ENCODE measurements at places on chromosomes 13 and 19. TPM values are rescaled to one million over a fixed set of nuclear protein-coding genes. Genes with fewer than 3 reads are reported as not detected.

DNA sequence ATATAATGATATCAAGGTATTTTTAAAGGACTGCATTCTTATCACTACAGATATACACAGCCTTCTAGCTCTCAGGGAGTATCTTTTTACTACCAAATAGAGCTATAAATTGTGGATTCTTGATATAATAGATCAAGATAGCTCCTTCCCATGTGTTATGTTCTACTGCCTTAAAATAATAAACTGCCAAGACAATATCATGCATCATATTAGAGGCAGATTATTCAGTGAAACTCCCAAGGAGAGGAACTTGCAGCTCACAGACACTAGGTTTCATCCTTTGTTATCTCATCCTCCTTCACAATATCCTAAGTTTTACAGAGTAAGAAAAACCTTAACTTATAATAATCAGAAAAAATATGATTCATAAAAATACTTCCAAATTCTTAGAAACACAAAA is 802.8 kb downstream of the DIAPH3 start:
- DNase-seq: no peak

- no peak for DNase-seq
Measured at GRCh38 chr13:113931841-113932459, 41.9 kb downstream of the C13orf46 start.

DNA sequence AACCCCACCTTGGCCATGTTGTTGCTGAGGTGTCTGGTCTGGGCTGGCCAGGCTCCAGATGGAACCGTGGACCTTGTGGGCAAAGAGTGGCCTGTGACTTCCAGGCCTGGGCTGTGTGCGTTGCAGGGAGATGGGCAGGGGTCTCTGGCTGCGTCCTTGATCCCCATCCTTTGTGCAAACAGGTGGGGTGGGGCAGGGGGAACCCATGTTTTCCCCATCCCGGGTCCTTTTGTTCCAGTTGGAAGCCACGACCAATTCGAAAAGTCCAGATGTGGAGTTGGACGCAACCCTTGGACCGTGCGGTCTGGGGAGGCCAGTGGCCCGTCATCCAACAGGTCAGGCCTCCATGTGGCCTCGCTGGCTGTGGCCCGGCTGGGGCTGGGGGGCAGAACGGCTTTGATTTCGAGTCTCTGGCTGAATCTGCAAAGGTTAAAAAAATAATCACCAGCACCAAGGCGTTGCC is 13.1 kb upstream of the COMP start:
- DNase-seq: no peak

- DNase-seq: no peak
Measured at GRCh38 chr13:25662516-25662915, 290.7 kb downstream of the ATP8A2 start.

- DNase-seq: no peak
Measured at GRCh38 chr13:39224671-39225240, 186.5 kb downstream of the NHLRC3 start.

DNA sequence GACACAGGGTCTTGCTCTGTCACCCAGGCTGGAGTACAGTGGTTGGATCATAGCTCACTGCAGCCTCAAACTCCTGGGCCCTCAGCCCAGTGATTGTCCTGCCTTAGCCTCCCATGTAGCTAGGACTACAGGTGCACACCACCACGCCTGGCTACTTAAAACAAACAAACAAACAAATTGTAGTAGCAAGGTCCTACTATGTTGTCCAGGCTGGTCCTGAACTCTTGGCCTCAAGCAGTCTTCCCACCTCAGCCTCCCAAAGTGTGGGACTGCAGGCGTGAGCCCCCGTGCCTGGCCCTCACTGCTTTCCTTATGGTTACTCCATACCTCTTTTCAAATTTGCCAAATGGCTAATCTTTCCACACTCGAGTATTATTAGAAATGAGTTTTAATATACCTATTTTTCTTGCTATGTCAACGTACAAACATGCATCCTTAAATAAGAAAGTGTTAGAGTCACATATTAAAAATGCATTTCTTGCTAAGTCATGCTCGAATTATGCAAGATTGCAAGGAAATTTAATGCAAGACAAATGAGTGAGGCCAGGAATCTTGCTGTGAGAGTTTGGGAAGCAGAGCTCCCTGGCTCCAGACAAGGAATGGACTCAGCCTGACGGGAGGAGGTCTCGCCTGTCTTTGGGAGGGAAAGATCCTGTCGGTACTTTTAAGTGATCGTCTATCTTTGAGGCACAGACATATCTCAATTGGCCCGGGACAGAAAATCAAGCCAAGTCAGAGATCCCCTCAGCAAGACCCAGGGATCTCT is 39.4 kb downstream of the RFX2 start:
- no peak for DNase-seq

The ZNF534 gene
- total RNA-seq: not detected

The PTH2 gene
- total RNA-seq: not detected

- peak; percentile 49 for DNase-seq
Measured at GRCh38 chr19:3479177-3479833, 1.0 kb downstream of the SMIM24 start.

GRCh38 chr13:104773775-104774174 is 1707.6 kb upstream of the SLC10A2 start:
- no peak for DNase-seq

DNA sequence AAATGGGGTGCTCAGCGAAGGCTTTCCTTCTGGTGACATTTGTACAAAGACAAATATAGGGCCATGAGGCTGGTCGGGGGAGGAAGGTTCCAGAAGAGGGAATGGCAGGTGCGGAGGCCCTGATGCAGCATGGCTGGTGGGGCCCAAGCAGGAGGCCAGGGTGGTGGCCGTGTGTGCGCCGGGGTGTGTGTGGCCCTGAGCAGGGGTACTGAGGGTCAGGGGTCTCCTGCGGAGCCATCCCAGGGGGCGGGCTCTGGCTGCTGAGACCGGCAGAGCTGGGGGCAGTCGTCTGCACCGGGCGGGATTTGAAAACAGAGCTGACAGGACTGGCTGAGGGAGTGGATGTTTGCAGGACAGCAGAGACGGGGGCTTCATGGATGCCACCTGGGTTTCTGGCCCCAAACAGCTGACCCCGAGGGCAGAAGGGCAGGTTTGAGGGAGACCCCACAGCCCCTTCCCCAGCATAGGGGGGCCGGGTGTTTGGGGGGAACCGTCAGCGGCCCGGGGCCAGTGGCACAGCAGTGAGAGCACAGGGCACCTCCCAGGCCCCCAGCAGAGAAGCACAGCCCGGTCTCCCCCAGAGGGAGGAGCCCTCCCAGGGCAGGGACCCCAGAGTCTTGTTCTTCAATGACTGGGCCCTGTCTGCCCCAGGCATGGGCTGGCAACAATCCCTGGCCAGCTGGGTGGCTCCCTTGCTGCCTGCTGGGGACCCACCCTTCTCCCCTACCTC is 11.4 kb downstream of the PIAS4 start:
- no peak for DNase-seq

GRCh38 chr13:65926750-65927171 is 1303.4 kb downstream of the PCDH9 start:
- no peak for DNase-seq

The DIRAS1 gene
- not detected for total RNA-seq

The SIGLEC5 gene
- not detected for total RNA-seq

DNA sequence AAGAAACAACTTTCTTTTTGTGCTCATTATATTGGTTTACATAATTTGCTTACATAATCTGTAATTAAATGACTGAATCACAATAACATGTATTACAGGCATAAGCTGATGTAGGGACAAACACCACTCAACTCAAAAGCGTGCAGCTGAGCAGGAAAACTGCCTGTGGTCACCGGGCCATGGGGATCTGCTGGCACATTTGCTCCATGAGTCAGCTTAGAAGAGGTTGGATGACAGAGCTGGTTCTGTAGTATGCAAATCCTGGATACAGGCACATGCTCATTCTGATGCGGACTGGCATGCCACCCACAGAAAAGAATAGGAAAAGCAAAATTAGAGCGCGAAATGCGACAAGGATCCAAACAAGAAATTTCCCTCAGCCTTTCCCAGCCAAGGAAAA is 128.6 kb downstream of the USP12 start:
- peak; percentile 11 for DNase-seq

DNA sequence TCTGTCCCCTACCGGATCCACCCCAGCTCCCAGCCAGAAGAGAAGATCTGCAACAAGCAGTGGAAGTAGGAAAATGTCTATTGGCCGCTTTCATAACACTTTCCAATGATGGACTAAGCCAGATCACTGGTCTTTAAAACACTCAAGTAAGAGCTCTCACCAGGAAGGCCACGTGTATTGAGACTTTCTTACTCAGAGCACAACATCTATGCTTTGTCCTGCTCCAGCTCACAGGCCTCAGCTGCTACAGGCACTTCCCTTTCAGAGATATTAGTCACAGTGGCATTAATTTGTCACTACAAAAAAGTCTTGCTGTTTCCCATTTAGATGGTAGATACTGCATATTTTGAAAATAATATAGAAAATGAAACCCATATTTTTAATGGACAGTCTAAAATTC is 164.2 kb downstream of the ABCC4 start:
- DNase-seq: no peak

GRCh38 chr13:77507931-77508776 is 27.4 kb upstream of the SCEL start:
- no peak for DNase-seq

DNA sequence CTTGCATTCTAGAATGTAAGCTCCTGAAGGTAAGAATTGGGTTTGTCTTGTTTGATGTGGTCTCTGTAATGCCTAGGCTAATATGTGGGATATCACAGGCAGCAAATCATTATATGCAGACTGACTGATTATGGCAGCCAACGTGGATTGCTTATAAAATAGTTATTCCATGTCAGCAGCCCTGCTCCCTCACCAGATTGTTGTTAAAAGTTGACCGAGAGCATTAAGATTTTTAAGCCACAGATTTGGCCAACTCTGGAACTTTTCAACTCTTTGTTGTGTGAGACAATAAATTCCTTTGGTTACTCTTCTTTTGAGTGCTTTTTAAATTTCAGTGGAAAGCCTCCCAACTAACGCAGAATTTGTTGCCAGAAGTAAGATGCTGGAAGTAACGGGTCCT is 92.6 kb upstream of the FAM216B start:
- DNase-seq: no peak

DNA sequence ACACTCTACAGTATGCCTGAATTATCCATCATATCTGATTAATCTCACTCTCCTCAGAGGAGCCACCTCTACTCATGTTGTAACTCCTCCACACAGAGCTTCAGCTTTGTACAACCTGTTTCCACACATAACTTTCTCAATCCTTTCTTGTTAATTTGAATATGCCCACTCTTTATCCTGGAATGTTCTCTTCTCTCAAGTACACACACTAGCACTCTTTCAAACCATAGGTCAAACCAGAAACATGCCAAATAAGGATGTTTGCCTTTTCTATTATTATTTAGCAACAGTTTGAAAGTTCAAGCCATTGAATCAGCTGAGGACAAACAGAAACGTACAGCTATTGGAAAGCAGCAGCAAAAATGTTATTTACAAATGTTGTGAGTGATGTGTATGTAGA is 110.3 kb downstream of the MIPEP start:
- DNase-seq: no peak

DNA sequence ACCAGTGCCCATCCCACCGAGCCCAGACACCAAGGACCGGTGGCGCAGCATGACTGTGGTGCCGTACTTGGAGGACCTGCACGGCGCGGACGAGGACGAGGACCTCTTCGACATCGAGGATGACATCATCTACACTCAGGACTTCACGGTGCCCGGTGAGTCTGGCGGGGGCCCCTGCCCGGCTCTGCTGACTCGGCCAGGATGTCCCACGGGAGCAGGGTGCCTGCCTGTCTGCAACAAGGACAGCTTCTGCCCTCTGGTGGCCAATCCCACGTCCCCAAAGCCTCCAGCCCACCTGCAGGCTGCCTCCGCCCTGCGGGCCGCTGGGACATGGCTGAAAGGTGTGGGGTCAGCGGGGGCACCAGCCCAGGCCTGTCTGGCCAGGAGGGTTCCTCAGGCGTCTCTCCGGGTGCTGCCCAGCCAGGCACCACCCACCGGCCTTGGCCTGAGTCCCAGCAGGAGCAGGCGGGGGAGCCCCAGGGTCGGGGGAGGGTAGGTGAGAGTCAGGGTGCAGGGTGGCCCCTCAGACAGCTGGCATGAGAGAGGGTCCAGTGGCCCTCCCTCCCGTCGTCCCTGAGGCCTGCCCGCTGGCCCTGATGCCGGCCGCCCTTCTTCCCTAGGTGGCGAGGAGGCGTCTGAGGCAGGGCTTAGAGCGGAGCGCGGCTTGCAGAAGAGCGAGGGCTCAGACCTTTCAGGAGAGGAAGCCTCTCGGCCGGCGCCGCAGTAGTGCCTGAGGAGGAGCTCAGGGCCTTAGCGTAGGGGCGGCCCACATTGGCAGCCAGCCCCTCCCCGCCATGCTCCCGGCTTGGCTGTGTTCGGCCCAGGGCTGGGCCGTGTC is 14.6 kb downstream of the CBARP start:
- DNase-seq: no peak

The GAS6 gene
- 0.16 TPM for total RNA-seq

The RNF113B gene
- total RNA-seq: not detected

GRCh38 chr19:40806423-40807146 is 7.6 kb downstream of the EGLN2 start:
- peak; percentile 82 for DNase-seq

GRCh38 chr13:110562036-110562597 is 595 bp upstream of the RAB20 start:
- peak; percentile 14 for DNase-seq

- no peak for DNase-seq
Measured at GRCh38 chr13:81987159-81987558, 1646.2 kb upstream of the SPRY2 start.

DNA sequence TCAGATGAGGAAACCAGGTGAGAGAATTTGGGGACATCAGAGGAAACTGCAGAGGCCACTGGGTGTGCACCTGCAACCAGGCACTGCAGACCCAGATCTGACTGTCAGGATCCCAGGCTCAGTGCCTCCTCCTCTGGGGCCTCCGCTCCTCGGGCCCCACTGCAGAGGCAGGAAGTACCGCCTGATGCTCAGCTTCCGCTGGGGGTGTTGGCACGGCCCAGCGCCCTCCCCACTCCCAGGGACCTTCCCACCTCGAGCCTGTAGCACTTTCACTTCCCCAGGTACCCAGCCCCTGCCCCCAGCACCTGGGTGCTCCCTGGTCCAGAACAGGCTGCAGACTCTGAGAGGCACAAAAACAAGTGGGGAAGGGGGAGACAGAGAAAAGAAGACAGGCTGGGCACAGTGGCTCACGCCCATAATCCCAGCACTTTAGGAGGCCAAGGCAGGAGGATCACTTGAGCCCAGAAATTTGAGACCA is 1.4 kb upstream of the CD37 start:
- DNase-seq: peak; percentile 71

Measured in activated naive CD8-positive, alpha-beta T cell treated with anti-CD3 and anti-CD28 coated beads for 36 hours (primary cell).